Forelimb muscle (tissue), 1 donor: ENCODE measurements at places on chromosomes 3 and 15. TPM values are rescaled to one million over a fixed set of nuclear protein-coding genes. Genes with fewer than 3 reads are reported as not detected.

Gene PLCH1
- 0.32 TPM for polyA plus RNA-seq

Gene NDN
- polyA plus RNA-seq, result 198 TPM

GRCh38 chr3:52194485-52195290 is 3.3 kb upstream of the ALAS1 start:
- DNase-seq, result no peak

- no peak for DNase-seq
These were observed 419.0 kb upstream of the TGFBR2 start for GRCh38 chr3:30187366-30187765.

DNA sequence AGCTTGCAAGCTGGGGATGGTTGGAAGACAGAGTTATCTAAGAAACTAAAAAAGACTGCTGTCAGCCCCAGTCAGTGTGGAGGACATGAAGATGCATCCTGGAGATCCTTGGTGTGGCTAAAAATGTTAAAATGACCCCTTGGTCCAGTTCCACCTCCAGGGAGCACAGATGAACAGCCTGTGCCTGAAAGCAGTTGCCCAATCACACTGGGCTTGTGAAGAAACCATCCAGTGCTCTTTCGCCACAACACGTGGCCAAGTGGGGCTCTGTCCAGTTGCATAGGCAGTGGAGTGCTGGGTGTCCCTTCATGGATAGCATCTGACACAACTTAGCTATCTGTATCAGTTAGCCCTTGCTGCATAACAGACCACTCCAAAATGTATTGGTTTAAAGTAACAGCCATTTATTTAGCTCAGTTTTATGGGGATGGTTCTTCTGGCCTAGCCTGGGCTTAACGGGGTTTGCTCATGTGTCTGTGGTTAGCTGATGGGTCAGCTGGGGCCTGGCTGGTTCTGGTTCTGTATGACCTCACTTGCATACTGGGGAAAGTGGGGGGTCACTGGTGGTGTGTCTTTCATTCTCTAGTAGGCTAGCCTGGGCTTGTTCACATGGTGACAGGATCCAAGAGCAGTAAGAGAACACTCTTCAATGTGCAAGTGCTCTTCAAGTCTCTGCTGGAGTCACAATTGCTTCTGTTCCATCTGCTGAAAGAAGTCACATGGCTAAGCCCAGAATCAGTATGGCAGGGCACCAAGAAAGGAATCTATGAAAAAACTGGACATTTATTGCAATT is 226.2 kb downstream of the PDCD6IP start:
- DNase-seq, result no peak
